ENCODE measurements at places on chromosomes 6 and 20.

DNA sequence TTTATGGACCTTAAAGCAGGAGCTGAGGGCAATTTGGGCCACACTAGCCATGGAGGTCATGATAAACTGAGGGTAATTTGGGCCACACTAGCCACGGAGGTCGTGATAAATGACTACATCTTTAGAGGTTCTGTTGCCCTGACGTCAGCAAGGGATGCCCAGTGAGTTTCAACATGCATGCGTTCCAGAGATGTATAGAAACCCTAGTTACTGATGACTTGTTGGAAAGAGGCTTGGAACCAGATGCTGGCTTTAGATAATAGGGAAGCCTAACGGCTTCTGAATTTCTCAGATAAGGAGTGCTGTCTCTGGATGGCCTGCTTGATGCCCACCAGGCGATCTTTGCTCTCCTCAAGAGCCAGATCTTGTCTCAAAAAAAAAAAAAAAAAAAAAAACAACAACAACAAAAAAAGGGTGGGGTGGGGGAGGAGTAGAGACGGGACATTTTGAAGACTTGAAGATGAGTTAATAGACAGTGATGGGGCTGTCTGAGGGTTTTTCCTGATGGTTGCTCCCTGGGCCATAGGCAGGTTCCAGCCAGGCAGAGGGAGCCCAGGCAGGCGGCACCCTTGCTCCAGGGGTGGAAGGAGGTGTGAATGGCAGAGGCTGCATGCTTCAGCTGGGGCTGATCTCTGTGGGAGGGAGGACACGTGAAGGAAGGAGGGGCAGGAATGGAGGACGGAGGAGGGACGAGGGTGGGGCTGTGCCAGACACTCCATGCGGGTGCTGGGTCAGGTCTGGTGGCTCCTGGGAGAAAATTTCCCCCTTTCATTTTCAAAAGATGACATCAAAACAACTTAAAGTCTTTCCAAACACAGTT, 27.0 kb upstream of the FRMD1 start:
- no peak for DNase-seq

DNA sequence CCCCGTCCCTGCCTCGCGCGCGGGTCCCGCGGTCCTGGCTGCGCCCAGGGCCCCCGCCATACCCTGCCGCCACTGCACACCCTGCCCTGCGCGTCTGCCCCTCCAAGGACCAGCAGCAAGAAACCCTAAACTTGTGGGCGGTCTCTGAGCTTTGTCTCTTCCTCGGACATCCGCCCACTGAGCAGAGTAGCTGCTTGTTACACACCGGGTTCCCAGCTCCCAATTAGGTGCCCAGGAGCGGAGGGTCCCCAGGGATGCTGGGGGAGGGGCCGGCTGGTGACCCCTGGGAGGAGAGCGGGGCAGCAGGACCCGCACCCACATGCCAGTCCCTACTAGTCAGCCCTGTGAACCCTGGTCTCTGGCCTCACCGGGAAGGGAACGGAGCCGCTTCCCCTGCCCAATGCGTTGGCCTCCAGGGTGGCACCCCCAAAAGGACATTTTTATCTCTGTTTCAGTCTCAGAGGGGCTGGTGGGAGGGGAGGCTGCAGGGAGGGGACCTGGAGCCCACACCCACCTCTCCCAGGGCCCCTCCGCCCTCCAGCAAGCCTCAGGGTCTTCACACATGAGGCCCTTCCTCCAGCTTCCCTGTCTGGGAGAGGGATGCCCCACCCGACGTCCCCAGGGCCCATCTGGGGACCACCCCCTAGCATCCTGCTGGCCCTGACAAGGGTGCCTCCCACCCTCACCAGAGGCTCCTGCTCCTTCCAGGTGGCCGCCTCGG, 10.5 kb downstream of the STMN3 start:
- no peak for DNase-seq

- no peak for DNase-seq
Observed at GRCh38 chr20:60237981-60238380, 279.8 kb downstream of the CDH26 start.

GRCh38 chr6:75815756-75816155, 66.7 kb downstream of the MYO6 start:
- no peak for DNase-seq

DNA sequence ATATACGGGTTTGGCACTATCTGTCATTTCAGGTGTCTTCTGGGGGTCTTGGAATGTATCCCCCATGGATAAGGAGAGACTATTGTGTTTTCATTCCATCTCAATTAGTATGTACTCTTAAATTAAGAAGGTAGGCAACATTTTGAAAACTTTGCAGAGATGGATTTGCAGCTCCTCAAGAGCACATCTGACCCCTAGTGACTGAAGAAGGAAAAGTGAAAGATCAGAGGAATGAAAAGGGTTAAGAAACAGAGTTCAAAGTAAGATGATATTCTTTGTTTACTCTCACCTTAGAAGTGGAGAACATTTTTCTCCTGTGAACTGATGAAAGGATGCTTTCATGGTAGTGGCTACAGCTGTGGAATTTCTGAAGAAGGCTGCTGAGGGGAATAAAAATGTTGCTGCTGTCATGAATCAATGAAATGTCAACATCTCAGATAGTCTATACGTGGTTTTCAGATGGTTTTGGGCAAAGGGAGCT, 41.5 kb downstream of the SH3BGRL2 start:
- DNase-seq, result no peak

GRCh38 chr6:151609146-151609902, 115.5 kb downstream of the CCDC170 start:
- no peak for DNase-seq

- DNase-seq, result no peak
Observed at GRCh38 chr6:37454420-37455140, 21.6 kb downstream of the CMTR1 start.

GRCh38 chr20:3932681-3933080, 43.5 kb downstream of the PANK2 start:
- DNase-seq, result no peak

GRCh38 chr6:65112435-65112834, 594.6 kb downstream of the EYS start:
- DNase-seq, result no peak

DNA sequence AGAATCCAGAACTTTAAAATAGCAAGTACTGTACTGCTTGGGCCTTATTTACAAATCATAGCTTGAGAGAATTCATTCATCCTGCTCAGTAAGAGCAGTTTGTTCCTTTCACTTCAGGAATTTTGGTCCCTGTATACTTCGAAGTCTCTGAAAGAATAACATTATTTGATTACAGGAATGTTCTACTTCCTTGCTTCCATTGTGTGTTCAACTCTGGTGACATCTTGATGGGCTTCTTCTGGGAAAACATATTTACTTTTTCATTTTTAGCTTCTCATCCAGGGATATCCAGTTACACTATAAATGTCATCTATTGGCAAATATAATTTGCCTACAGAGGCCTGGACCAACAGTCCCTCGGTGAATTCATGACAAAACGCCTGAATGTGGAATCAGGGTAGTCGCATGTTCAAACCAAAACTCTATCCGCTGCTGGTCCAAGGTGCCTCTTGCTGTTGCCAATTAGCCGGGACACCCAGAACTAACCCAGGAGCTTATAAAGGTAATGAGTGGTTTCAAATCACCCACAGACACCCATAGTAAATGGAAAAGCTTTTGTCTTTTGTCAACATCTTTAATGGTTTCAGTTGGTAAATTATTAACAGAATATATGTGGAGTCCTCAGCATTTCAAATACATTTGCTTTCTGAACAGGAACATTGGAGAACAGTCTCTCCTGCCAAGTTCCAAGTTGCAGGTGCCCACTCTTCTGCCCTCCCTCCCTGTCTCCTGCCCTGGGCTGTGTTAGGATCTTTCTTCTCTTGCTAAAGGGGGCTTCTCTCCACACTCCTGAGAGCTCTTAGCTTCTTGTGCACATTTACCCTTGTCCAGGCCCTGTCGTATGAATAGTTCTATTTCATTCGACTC, 162.5 kb upstream of the CITED2 start:
- no peak for DNase-seq

- no peak for DNase-seq
Observed at GRCh38 chr6:15775741-15776140, 112.9 kb upstream of the DTNBP1 start.

- no peak for DNase-seq
Observed at GRCh38 chr20:4674672-4675071, 47.0 kb upstream of the PRND start.

DNA sequence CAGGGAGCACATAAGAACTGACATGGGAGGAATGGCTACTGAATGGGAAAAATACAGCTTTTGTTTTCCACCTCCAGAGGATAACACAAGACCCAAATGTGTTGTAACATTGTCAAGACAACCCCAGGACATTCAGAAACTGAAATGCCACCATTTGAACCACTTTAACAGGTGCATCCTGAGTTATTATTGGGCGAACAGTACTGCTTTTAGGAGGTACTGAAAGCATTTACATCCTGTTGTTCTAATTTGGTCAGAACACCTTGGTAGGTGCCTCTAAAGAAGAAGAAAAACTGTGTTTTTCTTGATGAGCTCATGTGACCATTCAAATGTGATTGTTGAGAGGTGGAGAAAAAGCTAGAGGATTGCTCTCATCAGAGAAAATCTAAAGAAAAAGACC, 6.4 kb upstream of the TXNDC5 start:
- DNase-seq, result no peak

- no peak for DNase-seq
Observed at GRCh38 chr6:27868311-27868710, 43.9 kb downstream of the OR2B2 start.

DNA sequence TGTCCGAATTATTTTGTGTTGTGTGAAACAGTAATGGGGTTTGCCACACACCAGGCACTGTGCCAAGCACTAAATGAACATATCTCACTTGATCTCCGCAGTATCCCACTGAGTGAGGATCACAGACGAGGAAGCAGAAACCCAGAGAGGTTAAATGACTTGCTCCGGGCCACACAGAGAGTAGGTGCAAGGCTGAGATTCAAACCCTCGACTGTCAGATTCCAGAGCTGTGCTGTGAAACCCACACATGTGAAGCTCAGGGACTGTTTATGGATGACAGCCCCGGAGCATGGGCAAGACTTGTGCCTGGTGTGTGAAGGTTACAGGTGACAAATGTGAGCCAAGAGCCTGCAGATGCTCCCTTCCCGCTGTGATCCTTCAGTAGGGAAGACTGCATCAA, 87.8 kb upstream of the SIRPA start:
- DNase-seq, result no peak

DNA sequence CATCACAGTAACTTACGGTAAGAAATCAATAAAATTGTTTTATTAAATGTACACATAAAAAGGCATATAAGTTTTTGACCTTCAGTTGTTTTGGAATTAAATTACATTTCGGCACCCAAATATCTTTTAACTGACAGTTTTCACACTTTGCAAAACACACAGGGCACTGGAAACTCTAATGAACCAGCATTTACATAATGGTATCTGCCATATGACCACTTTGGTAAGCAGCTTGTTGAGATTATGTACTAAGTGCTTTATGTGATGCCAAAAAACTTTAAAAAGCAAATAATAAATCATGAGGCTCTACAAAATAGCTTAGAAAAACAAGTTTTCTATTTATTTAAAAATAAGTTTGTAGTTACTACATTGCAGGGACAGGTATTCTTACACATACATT, 68.2 kb downstream of the IRAK1BP1 start:
- no peak for DNase-seq

DNA sequence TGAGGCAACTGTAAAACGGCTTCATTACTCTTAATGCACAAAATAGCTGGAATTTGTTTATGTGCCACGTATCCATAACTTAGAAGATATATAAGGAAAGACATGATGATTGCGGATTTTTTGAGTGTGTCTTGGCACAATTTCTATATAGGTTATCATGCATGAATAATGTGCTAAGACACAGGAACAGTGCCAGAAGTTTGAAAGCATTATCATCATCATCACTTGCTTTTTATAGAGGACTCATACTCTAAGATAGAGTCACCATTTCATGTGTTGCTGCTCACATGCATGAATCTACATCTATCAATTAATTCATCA, 113.4 kb downstream of the ELOVL4 start:
- DNase-seq, result no peak

DNA sequence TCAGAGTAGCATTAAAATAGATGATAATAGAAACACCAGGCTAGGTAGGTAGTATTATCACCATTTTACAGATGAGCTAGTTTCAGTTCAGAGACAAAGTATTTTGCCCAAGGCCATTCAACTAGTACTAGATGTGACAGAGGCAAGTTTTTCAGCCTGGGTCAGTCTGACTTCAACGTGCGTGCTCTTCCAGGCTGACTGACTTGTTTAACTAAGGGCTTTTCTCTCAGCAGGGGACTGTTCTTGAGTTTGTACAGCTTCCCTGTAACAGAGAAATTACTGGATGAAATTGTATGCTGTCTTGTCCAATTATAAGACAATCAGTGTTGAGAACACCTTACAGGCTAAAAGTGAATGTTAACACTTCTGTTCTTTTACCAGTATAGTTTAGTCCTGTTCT, 333.5 kb upstream of the MAN1A1 start:
- no peak for DNase-seq

GRCh38 chr6:143575440-143575839, 63.9 kb upstream of the FUCA2 start:
- no peak for DNase-seq

DNA sequence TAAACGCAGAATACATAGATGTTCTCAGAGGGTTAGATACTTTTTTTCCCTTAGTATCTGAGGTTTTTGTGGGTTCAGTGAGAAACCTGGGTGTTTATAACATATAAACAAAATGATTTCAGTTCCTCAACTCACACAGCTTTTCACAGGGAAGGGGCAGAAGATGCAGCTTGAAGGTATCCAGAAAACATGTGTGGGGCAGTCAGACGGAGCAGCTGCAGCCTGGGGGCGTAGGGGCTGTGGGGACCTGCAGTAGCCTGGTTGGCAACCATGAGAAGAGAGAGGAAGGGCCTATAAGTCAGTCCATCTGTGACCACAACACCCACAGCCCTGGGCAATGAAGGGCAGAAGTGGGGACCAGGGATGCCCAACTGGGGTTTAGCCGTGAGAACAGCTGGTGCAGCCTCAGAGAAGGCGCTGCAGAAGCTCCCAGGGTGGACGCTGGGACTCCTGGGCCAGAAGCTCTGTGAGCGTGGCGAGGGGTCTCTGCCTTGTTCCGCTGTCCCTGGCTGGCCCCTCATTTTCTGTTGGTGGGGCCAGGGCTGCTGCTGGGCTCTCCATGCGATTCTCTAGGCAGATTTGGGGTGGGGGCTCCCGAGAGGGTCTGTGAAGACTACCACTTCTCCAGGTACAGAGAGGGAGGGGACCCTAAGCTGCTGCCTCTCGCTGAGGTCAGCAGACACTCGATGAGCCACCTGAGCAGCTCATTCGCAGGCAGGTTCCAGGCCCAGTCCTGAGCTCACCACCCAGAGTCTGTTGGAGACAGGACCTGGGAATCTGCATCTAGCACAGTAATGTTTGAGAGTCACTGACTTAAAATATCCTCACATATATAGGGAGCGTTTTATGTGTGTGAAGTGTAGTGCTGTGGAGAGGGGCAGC, 181.2 kb downstream of the ZDHHC14 start:
- peak; percentile 46 for DNase-seq

All from left forelimb (tissue), 1 donor.